ENCODE measurements at places on chromosomes 3 and 15.

DNA sequence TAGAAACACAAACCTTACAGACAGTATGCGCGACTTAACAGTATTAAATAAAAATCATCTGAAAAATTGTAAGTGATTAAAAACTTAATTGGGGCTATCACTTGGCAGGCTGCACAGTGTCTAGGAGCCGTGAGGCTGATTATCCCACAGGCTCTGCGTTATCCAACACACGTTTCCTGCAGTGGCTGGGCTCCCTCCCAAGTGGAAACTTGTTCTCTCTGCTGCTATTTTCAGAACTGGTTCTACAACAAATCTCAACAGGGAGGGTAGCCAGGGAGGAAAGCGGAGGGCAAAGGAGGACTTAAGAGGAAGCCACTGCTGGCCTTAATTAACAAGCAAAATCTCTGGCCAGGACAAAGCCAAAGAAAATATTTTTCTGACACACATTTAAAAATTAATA is 555.2 kb downstream of the MAGI1 start:
- DNase-seq = no peak

DNA sequence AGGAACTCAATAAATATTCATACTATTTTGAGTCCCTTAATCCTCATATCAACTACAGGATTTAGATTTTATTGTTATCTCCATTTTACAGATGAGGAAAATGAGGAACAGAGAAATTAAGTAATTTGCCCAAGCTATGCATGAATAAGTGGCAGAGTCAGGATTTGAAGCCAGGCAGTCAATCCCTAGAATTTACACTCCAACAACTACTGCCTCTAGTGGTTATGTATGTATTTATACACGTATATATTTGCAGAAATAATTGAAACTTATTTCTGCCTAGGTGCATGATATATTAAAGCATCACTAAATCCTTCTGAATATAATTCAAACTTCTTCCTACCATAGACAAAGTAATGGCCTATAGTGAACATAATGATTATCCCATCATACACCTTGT is 137.4 kb downstream of the SERPINI1 start:
- no peak for DNase-seq

DNA sequence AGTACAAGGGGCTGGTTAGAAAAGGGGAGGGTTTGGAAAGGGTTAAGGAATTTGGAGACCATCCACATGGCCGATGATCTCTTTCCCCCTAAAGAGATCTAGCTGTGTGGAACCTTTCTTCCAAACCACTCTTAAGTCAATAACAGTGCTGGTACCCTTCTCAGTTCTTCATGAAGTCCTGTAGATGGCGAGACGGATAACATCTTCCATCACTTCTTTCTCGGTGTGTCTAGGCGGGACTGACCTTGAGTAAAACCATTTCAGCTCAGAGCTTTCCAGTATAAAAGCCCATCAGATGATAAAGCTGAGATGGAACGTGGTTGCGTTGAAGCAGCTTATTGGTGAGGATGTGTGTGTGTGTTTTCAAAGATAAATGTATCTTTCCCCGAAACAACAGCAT is 151.5 kb upstream of the BHLHE40 start:
- no peak for DNase-seq

DNA sequence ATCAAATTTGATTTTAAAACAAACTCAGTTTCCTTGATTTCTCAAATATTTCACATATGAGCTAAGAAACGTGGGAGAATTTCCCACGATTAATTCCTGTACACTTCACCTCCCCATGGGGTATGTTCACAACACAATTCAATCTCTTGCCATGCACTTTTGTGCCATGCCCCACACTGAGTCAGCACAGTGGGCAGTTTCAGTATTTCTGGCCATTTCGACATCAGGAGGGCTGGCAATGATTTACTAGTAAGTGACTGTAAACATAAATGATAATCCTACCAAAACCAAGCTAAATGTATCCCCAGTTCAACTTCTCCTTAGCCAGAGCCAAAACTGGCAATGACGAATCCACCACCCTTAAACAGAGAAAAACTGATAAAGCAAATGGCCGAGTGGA is 293.6 kb downstream of the FGF12 start:
- DNase-seq = no peak

GRCh38 chr3:155032918-155033317 is 47.2 kb upstream of the MME start:
- DNase-seq = no peak

DNA sequence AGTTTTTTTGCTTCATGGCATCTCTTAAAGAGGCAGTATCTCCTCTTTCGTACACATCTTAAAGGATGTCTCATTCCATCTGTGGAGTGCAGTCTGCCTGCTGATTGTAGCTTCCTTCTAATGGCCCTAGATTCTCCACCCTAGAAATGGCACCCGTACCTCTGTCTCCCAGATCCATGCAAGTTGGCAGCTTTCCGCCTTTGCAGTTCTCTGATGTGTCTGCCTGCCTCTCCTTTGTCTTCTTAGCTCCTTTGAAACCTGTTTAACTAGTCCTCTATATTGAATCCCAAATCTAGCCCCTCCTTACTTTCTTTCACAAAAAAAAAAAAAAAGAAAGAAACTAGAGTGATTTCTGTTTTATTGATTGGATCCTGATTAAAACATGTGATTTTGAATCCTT is 1025.0 kb downstream of the ZPLD1 start:
- DNase-seq = no peak

DNA sequence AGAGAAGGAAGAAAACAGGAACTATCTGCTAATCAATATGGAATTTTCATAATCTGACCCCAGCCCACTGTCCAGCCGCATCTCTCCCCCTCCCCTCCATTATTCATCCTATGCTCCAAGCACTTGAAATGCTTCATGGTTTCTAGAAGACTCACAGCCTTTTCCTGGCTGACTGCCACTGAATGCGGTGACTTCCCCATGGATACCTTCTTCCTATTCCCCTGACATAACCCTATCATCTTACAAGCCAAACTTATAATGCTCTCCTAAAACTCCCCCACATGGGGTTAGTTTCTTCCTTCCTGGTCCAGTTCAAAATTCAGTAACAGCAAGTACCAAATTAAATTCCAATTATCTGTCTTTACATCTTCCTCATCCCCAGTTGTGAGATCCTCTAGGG is 31.2 kb upstream of the PTX3 start:
- DNase-seq = no peak

DNA sequence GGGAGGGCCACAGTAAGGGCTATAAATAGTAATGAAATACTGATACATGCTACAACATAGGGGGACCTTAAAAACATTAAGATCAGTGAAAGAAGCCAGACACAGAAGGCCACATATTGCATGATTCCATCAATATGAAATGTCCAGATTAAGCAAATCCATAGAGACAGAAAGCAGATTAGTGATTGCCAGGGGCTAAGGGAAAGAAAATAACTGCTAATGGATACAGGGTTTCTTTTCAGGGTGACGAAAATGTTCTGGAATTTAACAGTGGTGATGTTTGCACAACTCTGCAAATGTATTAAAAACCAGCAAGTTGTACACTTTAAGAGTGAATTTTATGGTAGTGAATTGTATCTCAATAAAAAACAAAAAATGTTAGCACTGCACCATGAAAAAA is 37.0 kb downstream of the PIK3R4 start:
- no peak for DNase-seq

DNA sequence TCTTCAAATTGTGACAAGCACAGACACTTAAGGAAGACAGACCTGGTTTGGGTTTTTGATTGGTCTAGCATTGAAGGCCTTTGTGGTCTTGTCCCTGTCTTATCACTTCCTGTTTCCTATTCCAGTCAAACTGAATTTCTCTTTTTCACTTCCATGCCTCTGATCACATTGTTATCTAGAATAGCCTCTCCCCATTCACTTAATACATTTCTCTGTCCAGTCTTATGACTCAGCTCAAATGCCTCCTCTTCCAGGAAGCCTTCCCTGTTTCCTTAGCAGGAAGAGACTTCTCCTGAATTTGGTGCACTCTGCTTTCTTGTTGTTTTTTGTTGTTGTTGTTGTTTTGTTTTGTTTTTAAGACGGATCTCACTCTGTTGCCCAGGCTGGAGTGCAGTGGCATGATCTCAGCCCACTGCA is 45.5 kb downstream of the LIMD1 start:
- no peak for DNase-seq

- DNase-seq = no peak
Observed at GRCh38 chr3:25662736-25663320, 1.9 kb downstream of the TOP2B start.

DNA sequence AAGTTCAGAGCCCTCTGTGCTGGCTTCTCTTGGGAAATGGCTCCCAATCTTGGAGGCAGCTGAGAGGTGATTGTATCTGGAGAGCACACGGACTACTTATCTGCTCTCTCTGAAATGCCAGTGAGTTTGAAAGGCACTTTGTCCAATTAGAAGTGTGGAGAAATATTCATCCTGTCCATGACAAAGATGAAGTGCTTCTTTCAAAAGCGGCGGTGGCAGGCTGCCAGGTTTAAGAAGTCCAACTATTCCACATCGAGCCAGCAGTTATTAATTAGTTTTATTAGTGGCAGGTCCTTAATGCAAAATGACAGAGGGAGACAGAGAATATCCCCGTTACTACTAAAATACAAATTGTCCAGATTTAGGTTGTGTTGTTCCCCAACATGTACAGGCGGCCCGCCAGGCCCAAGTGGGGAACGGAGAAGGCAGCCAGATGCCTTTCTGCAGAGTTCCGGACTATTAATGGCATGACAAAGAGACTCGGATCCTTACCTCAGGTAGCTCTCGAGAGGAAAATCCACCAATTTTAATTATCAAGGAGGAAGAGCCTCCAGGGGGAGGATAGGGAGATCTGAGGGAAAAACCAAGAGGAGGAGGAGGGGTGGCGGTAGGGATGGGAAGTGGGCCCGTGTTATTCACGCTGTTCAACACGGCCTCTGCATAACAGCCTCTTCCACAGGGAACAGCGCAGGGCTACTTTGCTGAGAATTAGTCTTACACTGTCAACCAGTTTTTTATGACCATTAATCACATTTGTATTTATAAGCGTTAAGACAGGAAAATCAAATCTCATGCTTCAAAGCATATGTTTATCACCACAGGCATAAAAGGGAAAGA is 42.0 kb downstream of the RORA start:
- no peak for DNase-seq

GRCh38 chr3:10518506-10519150 is 13.2 kb upstream of the ATP2B2 start:
- DNase-seq = no peak

GRCh38 chr15:27826411-27826810 is 272.7 kb downstream of the OCA2 start:
- no peak for DNase-seq

GRCh38 chr3:5304789-5305683 is 117.5 kb downstream of the EDEM1 start:
- DNase-seq = no peak

GRCh38 chr3:23650371-23651140 is 155.2 kb upstream of the UBE2E1 start:
- DNase-seq = no peak

DNA sequence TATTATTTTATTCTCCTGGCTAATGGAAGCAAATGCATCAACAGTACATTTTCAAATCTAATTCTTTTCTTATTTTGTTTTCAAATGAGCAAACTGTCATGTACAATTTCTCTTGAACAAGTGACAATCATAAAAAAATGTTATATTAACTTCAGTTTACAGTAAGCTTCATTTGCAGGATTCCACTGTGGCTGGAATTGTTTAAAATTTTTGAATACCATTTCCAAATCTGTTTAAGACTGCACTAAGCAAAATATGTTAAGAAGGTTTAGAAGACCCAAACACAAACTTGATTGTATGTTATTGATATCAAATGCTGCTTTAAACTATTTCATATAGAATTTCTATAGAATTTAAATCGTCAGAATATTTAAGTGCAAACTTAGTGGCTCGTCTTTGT is 92.8 kb downstream of the ZNF280D start:
- no peak for DNase-seq

GRCh38 chr3:193132964-193133363 is 108.1 kb upstream of the PLAAT1 start:
- DNase-seq = no peak

GRCh38 chr3:35322070-35322469 is 317.3 kb upstream of the ARPP21 start:
- no peak for DNase-seq

DNA sequence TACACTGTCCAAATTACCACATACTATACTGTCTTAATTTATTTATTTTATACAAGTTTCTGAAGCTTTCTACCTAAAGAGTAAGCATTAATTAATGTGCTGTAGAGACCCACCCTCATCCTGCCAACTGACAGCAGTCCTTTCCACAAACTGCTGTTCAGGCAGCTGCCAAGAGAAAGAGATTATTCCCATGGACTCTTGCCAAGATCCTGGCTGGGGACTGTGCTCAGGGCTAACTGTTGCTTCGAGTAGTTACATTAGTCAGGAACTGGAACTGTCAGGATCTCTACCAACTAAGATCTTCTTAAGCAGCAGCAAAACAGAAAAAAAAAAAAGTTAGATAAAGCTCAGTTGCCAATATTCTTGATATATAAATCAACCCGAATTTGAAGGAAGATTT is 398.8 kb downstream of the MECOM start:
- DNase-seq = no peak

DNA sequence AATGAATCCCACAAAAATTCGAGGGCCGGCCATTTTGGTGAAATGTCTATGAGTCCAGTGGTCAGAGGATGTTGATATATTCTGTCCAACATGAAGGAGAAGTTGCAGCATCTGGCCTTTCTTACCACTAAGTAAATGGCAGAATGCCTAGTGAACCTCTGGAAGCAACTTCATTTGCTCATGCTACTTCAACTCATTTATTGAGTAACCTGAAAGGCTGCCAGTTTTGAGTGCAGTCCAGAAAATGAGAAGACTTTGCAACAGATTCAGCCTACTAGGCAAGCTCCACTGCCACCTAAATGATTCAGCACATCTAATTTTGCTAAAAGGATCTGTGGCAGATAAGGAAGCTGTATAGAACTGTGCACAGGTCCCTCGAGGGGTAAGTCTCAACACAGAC is 265.0 kb downstream of the OPA1 start:
- no peak for DNase-seq

Measured in T follicular helper cell (primary cell).